ENCODE measurements at places on chromosomes 3 and 15. TPM values are rescaled to one million over a fixed set of nuclear protein-coding genes. Genes with fewer than 3 reads are reported as not detected.

Gene CSNK1G1
- 18.1 TPM for polyA plus RNA-seq

DNA sequence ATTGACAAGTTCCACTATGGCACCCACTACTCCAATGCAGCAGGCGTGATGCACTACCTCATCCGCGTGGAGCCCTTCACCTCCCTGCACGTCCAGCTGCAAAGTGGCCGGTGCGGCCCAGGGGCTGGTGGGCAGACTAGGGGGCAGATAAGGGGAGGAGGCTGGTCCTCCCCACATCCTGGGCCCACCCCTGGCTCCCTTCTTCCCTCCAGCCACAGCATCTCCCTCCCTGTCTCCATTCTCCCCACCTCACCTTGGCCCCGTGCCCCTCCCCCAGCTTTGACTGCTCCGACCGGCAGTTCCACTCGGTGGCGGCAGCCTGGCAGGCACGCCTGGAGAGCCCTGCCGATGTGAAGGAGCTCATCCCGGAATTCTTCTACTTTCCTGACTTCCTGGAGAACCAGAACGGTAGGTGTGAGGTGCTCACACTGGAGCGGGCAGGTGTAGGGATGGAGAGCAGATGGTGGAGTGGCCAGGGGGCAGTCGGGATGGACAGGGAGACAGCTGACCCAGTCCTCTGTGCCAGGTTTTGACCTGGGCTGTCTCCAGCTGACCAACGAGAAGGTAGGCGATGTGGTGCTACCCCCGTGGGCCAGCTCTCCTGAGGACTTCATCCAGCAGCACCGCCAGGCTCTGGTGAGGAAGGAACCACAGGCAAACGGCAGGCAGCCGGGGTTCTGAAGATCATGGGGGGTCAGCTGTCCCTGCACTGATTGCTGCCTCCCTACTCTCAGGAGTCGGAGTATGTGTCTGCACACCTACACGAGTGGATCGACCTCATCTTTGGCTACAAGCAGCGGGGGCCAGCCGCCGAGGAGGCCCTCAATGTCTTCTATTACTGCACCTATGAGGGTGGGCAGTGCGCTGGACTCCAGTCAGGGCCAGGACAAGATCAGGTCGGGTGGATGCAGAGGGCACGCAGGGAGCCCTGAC, 26.0 kb downstream of the NBEAL2 start:
- DNase-seq = no peak

- no peak for DNase-seq
Observed at GRCh38 chr15:75822685-75823278, 20.5 kb upstream of the UBE2Q2 start.

- no peak for DNase-seq
Observed at GRCh38 chr15:40368719-40369473, 10.9 kb downstream of the DISP2 start.

GRCh38 chr3:101656651-101657050, 20.3 kb downstream of the ZBTB11 start:
- DNase-seq = no peak

All from right lung (tissue), 10 donors.